ENCODE measurements at places on chromosomes 7 and 10. TPM values are rescaled to one million over a fixed set of nuclear protein-coding genes. Genes with fewer than 3 reads are reported as not detected.

The FFAR4 gene
- 0.31 TPM for total RNA-seq

The TWIST1 gene
- 4.6 TPM for total RNA-seq

The ITPRID1 gene
- not detected for total RNA-seq

The OR13A1 gene
- total RNA-seq, result not detected

The KIAA1549 gene
- total RNA-seq, result 8.1 TPM

The SH2B2 gene
- 2.7 TPM for total RNA-seq
